ENCODE measurements at places on chromosomes 4 and X. TPM values are rescaled to one million over a fixed set of nuclear protein-coding genes. Genes with fewer than 3 reads are reported as not detected.

The ARHGAP36 gene
- total RNA-seq, result not detected

The CYLC1 gene
- total RNA-seq, result not detected

The GPRASP3 gene
- 1.3 TPM for total RNA-seq

The UCP1 gene
- total RNA-seq, result not detected

The ABCG2 gene
- total RNA-seq, result 1.1 TPM

The PIR gene
- 5.1 TPM for total RNA-seq

The COL4A6 gene
- total RNA-seq, result 3.4 TPM

The ANAPC10 gene
- total RNA-seq, result 20.0 TPM

The VEGFD gene
- not detected for total RNA-seq

The RAB41 gene
- not detected for total RNA-seq

The SMIM10L2A gene
- 2.3 TPM for total RNA-seq

The ARHGAP4 gene
- total RNA-seq, result 16.7 TPM

The SASH3 gene
- total RNA-seq, result not detected

The CORIN gene
- 0.49 TPM for total RNA-seq

The TEX13C gene
- not detected for total RNA-seq

The ZNF711 gene
- total RNA-seq, result 1.8 TPM

Measured in mesangial cell (primary cell).